GF-D8 (cell line): ENCODE measurements at places on chromosomes 12 and 14.

- DNase-seq: no peak
These were observed 5.6 kb downstream of the DAZAP2 start for GRCh38 chr12:51244269-51244668.

DNA sequence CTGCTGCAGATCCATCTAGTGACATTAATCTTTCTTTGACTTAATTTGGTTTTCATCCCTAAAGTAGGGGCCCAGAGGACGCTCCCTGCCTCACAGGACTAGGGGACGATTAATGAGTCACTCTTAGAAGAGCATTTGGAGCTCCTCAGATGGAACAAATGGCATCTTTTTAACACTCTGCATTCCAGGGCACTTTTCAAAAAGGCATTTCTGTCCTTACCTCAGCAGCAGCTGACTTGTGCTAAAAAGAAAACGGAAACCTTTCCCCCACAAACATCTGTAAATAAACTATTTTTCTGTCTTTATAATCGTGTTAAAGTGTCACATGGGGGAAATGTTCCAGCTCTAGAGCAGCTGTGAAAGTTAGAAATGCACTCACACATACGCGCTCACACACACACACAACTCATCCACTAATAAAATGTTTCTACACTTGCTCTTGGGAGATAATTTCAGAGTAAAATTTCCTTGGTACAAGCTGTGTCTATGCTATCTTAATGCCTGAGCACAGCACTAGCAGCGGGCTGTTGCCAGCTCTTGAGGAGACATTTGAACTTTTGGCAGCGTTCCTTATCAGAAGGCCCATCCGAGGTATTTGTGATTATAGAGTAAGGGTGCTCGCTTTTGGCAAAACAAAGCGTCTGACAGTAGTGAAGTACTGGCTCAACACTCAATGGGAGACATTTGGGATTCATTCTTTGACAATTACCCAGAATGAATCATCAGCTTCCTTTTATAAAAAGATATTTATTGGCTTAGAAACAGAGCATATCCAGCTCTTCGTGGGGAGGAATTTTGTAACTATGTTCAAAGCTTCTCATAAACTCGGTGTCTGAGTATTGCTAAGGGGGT is 141.3 kb downstream of the PLXNC1 start:
- DNase-seq: no peak

- DNase-seq: no peak
These were observed 43.8 kb downstream of the LRCOL1 start for GRCh38 chr12:132566516-132567131.

GRCh38 chr12:121789800-121790728 is 3.4 kb downstream of the RHOF start:
- DNase-seq: peak; percentile 94

- no peak for DNase-seq
These were observed 169.8 kb downstream of the LRIG3 start for GRCh38 chr12:58750484-58750883.

DNA sequence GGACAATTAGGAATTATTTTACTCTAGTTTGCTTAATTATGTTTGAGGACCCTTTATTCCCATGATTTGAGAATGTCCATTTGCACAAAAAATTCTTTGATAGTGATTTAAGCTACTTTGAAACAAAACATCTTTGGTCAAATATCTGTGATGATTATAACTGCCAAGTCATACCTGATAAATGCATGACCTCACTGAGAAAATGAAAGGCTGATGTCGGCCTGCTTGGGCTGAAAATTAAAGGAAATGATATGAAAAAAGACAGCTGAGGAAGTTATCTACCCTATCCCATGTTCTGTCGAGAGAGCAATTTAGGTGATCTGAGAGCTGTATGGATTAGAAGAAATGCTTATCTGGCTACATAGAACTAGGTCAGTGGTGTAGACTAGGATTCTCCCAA is 43.6 kb downstream of the ATL1 start:
- no peak for DNase-seq

DNA sequence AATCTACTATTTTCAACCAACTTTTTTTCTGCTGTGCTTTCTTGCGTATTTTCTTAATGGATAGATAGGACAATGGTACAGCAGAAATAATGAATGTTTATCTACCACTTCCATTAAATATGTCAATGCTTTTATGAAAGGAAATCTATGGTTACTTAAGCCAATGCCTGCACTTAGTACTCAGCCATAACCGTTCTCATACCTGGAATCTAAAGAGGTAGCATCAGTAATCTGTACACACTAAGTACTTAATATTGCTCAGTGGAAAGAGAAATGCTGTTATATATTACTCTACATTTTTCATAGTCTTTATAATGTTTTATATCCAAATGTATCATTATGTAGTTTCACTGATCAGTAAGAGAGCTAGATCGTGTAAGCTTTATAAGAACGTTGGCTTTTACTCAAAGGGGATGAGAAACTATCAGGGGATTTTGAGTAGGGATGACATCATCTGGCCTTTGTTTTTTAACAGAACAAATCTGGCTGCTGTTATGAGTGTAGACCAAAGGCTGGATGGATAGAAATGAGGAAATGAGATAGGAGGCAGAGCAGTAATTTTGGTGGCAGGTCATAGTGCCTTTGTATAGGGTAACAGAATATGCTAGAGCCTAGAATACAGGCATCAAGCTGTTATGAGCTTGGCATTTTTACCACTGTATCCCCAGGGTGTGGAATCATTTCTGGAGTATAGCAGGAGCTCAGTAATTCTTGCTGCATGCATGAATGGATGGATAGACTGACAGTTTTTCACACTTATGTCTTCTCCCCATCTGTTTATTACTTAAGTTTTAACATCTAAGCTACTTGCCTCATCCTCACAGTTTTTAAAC is 34.0 kb downstream of the ALG10B start:
- DNase-seq: no peak

DNA sequence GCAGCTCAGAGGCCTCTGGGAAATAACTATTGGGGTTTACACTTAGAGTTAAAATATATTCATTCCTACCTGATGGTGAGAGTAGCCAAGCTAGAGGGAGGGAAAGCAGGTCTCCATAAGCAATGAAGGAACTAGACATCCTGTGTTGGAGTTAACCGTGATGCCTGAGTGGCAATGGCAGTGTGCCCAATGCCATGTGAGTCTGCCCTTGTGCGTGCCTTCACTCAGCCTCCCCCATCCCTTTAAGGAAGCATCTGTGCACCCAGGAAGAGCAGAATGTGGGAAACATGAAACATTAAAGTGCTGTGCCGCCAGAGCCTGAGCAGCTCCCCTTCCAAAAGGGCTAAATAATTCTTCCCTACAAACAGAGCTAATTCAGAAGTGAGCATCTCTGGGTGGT is 76.3 kb downstream of the COX16 start:
- DNase-seq: no peak

DNA sequence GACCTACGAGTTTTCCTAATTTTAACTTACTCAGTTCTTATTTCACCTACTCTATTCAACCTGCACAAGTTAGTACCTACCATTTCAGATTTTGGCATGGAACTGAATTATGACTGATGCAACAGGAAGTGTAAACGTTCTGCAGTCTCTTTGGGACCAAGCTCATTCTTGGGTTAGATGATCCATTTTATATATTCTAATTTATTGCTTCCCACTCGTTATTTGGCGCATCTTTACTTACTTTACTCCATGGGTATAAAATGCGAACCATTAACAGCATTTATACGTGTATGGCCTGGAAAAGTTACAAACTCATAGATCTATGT is 1.0 kb upstream of the EML1 start:
- no peak for DNase-seq

DNA sequence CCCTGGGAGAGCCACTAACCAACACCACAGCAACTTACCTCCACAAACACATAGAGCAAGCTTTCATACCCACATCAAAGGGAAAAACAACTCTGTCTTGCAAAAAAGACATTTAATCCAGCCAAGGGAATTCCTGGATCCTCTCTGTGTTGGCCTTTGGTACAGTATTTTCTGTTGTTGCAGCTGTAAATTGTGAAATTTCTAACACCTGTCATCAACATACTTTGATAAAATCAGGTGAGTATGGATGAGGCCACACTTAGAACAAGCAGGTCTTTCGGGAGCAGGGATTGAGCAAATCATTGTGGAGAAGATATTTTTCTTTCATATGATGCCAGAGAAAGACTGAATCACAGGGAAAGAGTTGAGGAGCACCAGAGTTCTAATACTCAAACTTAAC is 89.3 kb downstream of the SPTSSA start:
- no peak for DNase-seq

GRCh38 chr12:116800918-116801317 is 62.8 kb downstream of the RNFT2 start:
- DNase-seq: no peak

DNA sequence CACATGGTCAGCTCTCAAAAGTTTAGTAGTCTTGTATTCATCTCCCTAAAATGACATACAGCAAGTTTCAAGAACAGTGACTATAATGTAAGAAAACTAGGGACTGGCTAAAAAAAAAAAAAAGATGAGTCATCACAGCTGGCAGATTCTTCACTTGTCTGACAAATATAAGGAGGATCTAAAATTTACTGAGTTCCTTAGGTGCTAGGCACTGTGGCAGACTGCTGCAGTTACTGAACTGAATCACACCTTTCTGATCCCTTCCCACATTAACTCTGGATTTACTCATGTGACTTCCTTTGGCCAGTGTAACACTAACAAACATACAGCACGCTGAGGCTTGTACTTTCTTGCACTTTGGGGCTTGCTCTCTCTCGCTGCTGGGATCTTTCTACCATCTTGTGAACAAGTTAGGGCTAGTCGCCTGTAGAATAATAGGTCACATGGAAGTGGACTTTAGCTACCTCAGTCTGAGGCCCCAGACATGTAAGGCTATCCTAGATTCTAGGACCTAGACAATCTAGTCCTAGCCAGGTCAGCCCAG is 32.1 kb downstream of the BAZ1A start:
- peak; percentile 48 for DNase-seq

DNA sequence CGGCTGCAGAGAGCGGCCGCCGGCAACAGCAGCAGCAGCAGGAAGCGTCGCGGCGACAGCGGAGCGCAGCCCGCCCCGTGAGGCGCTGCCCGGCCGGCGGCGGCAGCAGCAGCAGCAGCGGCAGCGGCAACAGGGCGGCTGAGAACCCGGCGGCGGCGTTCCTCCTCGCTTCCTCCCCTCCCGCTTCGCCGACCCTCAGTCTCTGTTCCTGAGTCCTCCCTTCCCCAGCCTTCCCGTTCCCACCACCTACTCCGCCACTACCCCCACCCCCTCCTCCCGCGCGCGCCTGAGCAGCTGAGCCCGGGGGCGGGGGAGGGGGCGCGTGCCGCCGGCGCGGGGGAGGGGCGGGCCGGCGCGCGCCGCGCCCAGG is 310 bp downstream of the BICDL1 start:
- DNase-seq: no peak

DNA sequence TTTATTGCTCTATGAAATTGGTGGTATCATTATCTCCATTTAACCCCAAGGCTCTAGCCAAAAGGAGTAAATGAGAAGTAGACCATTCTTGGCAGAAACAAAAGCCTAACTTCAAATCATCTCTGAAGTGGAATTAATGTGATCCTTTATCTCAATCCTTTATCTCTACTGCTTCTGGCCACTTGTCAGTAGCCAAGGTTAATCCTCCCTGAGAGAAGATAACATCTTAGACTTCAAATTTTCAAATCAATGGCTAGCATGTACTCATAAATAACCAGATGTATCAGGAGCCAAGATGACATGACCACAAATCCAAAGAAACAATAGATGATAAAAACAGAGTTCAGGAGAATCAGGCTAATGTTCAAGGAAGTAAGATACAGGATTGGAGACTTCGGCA is 123.1 kb upstream of the RASSF8 start:
- DNase-seq: no peak

DNA sequence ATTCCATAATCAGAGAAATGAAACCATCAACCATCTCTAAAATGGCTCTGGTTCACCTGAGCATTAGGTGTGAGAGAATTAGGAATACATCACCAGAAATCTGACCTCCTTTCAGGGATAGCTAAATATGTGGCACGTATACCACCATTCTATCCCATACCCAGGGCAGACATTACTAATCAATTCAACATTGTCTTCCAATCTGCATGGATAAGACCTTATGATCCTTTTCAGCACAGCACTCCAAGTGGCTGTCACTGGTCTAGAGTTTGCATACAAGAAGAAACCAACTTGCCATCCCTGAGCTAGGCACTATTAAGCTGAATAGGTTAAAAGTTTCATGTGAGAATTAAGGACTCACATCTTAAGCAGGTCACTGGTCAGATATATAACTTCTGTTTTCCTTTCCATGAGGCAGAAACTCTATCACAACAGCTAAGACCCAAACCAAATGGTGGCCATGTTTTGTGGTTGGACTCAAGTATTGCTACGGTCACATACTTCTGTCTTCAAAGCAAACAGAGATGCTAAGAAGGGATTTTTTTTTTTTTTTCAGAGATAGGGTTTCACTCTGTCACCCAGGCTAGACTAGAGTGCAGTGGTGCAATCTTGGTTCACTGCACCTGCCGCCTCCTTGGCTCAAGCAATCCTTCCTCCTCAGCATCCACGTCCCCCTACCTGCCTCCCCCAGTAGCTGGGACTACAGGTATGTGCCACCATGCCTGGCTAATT is 249.0 kb downstream of the DPF3 start:
- no peak for DNase-seq

DNA sequence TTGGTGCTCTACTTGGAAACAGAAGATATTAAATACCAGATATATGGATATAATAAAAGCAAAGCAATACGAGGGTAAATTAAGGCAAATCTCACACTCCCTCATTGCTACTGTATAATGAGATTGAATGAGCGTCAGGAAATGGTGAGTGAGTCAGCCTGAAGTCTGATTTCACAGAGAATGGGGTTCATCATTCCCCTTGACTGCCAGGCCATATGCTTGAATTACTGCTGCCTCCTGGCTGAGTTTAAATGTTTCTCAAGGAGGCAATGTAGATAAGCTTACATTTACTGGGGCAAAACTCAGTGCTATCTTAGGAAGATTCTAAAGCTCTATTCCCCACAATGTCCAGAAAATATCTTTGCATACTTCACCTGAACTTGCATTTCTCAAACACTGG is 380.2 kb downstream of the TMEM132D start:
- no peak for DNase-seq

DNA sequence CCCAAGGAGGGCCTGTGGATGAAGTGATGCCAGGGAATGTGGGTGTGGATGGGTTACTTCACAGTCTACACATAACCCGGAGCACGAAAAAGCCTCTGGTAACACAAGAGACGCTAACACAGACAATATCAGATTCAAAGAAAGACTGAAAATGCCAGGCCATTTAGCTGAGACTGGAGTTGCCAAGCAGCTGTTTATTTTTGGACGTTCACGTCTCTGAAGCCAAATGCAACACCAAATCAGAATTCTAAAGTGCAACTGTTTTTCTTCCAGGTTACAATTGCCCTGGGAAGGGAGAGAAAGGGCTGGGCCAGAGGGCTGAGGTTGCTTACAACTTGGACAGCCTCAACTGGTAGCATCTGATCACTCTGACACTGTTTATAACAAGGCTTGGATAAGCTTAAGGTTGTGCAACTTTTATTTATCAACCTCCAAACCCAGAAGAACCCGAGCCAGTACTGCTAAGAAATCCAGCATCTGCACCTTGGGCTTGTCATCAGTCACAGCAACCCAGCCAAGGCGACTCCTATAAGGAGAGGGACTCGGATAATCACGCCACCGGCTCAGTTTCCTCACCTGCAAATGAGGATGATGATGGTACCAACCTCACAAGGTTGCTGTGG is 24.8 kb downstream of the NUAK1 start:
- no peak for DNase-seq
